ENCODE measurements at places on chromosomes 12 and 14.

DNA sequence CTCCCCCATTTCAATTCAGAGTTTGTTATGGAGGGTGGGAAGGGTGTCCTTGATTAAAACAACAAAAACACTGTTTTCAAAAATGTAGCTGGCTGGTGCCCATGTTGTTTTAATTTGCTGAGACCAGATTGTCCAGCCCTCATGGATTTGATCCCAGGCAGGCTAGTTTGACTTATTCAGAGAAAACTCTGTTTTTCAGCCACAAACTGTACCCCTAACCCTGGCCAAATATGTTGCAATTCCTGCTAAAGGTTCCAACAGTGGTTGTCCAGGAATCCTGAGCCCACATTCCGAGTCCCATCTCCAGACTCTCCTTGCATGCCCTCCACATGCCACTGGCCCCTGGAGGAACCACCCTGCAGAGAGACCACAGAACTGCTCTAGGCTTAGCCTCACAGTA, 36.0 kb downstream of the MAP1LC3B2 start:
- no peak for DNase-seq

GRCh38 chr12:109807954-109808643, 25.1 kb downstream of the TRPV4 start:
- no peak for DNase-seq

GRCh38 chr12:64639466-64639865, 29.2 kb downstream of the RASSF3 start:
- no peak for DNase-seq

- no peak for DNase-seq
Observed at GRCh38 chr14:101025131-101025530, 121.6 kb upstream of the RTL1 start.

DNA sequence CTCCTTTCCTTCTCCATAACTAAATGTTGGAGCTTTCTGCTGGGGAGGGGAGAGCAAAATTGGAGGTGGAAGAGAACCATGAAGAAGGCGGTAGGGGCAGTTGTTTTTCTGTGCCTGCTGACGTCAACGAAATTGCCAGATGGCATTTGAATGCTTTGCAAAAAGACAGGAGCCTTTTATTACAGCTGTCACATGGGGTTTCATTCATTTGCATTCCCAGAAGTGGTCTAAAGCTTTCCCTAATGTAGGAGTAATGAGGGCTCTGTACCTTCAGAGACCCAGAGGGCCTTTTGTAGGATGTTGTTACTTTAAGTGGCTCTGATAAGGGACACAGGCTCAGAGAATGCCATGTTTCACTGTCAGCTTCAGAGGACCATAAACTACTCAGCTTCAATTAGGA, 107.1 kb upstream of the SLCO1C1 start:
- no peak for DNase-seq

- peak; percentile 43 for DNase-seq
Observed at GRCh38 chr12:13156277-13156676, 40.2 kb upstream of the EMP1 start.

DNA sequence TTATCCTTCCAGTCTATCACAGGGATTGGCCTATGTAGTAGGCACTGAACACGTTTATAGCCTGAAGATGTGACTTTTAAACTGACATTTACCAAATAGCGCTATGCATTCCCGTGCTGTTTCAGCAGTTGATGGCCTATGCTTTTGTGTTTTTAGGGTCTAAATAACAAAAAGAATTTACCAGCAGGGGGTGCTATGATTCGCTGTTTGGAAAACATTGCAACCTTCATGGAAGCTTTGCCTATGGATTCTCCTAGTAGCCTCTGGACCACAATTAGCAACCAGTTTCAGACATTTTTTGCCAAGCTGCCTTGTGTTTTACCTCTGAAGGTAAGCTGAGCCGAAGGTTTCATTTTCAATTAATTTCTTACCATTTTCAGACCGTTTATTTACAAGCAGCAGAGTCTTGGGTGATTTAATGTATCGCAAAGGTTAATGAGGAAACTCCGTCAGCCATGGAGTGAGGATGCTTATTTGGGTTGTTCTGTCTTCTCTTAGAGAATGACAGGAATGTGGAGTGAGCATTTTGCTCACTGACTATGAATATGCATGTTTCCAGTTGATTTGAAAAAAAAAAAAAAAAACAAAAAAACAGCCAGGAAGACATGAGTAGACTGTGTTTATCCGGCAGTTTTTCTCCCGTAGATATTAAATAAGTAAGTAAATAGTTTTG, 133.1 kb downstream of the PRIMA1 start:
- peak; percentile 72 for DNase-seq

- no peak for DNase-seq
Observed at GRCh38 chr12:11702959-11703358, 53.5 kb downstream of the ETV6 start.

- no peak for DNase-seq
Observed at GRCh38 chr12:110134691-110135411, 10.7 kb downstream of the IFT81 start.

- peak; percentile 84 for DNase-seq
Observed at GRCh38 chr14:89484051-89484844, 67.2 kb upstream of the FOXN3 start.

DNA sequence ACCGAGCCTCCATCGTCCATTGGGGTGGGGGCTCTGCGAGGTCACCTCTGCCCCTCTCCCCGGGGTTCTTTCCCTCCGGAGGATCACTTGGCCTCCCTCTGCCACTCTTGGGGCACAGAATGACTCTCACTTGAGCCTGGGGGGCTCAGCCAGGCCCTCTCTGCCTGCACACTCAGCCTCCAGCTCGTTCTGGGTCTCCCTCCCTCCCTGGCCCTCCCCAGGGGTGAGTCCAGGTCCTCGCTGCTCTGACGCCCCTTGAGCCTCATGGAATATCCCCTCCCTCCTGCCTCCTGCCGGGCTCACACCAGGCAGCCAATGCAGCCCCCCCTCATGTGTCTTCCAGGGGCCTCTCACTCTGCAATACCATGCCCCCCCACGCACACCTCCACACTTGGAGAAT, 17.7 kb upstream of the SFSWAP start:
- DNase-seq = no peak

DNA sequence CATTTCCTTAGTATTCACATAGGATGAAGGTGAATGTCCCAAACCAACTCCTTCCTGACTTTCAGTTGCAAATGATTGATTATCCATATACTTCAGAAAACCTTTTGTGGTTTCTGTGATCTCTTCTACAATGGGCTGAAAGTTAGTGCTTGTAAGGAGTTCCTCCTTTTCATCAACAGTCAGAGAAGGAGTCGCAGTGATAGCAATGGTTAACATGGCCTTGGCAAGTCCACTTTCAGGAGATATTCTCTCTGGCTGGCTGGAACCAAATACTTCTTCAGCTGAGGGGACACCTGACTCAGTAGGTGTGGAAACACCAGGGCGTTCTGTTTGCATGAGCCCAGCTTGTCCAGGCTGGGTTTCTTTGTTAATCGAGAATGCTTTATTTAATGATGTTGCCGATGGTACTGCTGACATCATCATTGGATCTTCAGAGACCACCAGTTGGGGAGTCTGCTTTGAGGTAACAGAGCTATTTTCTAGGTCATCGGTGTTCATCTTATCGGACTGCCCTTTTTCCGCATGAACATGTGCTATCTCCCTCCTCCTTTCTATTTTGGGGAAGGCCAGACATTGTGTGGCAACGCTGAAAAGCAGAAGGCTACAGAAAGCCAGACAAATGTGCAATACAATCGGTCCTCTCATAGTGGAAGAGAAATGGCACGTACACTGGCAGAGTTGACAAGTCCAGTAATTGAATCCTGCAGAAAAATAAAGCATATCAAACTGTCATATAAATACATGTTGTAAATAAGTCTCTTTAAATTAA, 13.1 kb downstream of the ARMH4 start:
- DNase-seq = peak; percentile 26

Data from suppressor macrophage (primary cell).